Vagina (tissue), 2 donors: ENCODE measurements at places on chromosomes 13 and 19.

DNA sequence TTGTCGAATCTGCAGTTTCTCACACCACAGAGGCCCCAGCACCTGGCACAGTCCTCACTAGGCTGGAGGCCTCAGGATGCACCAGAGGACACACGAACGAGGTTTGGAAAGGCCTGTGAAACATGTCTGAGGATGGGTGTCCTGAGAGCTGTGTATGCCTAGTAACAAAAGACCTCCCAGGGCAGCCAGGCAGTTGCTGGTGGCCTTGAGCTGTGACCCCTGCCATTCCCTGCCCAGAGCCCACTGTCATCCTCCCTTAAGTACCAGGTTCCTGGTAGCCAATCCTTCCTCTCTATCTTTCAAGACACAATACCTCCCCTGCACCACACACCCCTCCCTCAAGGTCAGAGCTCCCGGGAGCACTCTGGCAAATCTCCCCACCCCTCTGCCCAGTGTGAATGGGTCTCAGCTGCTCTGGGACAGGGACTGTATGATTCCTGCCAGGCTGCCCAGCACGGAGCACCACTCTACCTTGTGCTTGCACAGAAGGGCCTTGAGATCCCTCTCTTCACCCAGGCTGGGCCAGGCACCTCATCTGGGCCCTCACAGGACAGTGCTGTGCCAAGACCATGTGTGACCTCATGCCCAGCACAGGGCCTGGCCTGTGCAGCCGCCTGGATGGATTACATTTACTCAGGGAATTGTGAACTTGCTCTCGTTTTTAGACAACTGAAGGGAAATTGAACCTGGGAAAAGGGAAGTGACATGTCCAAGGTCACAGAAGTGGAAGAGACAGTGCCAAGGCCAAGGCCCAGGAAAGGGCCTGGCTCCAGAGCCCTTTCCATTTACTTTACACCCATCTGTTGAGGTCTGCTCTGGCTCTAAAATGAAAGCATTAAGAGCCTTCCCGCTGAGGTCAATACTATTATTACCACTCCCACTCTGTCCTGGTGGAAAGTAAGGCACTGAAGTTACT is 2.2 kb downstream of the ZNF787 start:
- no peak for DNase-seq

DNA sequence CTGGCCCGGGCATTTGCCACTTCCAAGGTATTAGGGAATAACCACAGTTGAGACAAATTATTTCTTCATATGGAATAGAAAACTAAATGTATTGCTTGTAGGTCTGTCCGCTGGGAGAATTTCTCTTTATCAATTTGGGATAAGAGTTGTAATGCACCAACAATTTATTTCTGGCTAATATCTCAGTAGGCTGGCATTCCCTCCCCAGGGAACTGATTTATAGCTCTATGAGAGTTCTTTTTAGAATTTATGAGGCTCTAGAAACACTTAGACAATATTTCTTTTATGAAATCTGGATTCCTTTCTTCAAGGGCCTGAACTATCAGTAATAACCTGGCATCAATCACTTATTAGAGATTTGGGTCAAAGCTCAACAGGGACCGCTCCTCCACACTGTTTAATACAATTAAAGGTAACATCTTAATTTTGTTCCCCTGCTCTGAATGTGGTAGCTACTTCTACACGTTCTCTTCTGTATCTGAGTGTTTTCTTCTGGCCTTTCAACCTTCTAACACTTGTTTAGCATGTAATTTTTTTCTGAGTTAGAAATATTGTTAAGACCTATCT is 857.4 kb upstream of the PRR20A start:
- DNase-seq = no peak

DNA sequence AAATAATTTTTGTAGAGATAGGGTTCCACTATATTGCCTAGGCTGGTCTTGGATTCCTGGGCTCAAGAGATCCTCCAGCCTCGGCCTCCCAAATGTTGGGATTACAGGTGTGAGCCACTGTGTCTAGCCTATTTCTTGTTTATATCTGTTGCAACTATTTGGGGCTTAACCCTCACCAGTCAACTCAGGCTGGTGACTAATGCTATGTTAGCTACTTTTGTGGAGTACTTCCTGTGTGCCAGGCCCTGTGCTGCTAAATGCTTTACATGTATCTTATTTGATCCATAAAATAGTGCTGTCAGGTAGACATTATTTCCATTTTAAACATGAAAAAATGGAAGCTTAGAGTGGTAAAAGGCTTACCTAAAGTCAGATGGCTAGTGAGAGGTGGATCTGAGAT is 13.8 kb downstream of the CEACAM1 start:
- no peak for DNase-seq

DNA sequence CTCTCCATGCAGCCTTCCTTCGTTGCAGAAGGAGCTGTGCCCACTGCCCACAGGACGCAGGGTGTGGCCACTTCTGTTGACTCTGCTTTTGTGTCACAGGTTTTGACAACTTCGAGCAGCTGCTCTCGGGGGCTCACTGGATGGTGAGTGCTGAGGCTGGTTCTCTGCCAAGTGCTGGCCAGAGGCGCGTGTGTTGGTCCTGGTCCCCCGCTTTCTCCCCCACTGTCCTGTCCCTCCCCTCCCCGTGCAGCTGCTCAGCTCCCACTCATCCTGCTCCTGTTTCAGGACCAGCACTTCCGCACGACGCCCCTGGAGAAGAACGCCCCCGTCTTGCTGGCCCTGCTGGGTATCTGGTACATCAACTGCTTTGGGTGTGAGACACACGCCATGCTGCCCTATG is 10.6 kb upstream of the PDCD2L start:
- no peak for DNase-seq

DNA sequence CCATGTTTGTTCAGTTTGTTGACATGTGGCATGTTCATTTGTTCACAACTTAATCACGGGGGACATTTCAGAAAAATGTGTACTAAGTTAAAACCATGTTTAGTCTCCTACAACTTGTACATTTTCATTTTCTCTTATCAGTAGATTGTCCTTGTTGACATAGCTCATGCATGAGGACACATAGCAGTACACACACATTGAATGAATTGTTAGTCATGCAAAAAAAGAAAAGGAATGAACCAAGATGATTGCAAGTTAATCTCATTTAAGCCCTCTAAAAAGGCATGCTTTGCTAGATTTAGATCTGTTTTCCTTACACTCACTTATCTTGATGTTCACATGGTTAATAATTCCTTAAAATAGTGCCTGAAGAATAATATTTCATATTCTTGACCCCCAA is 38.2 kb upstream of the AKAP11 start:
- no peak for DNase-seq

- no peak for DNase-seq
Measured at GRCh38 chr13:100887729-100888151, 213.1 kb upstream of the TMTC4 start.

GRCh38 chr13:102945324-102945815 is 99.5 kb downstream of the ERCC5 start:
- DNase-seq = no peak

DNA sequence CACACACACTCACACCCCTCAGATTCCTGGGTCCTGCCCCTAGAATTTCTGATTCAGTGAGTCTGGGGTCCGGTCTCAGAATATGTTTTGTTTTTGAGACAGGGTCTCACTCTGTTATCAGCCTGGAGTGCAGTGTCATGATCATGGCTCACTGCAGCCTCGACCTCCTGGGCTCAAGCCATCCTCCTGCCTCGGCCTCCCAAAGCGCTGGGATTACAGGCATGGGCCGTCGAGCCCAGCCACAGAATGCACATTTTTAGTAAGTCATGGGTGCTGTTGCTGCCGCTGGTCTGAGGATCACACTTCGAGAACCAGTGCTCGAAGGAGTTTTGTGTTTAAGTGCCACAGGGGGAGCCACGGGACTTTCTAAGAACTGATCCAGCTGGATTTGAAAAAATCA is 22.1 kb upstream of the TNFSF14 start:
- DNase-seq = no peak

- DNase-seq = no peak
Measured at GRCh38 chr19:18259893-18260292, 14.4 kb downstream of the IQCN start.

DNA sequence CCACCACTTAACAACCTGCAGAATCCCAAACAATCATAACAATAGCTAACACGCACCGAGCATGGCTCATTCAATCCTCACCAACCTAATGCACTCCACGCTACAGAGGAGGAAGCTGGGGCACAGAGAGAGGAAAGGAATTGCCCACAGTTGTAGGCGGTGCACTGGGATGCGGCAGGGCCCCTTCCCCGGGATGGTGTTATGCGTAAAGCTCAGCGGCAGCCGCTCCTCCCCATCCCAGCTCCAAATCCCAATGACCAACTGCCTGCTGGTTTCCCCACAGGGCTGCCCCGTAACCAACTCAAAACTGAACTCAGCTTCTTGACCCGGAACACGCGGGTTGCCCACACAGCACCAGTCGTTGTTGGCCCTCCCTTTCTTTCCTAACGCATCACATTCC is 42.2 kb downstream of the SERP2 start:
- no peak for DNase-seq

DNA sequence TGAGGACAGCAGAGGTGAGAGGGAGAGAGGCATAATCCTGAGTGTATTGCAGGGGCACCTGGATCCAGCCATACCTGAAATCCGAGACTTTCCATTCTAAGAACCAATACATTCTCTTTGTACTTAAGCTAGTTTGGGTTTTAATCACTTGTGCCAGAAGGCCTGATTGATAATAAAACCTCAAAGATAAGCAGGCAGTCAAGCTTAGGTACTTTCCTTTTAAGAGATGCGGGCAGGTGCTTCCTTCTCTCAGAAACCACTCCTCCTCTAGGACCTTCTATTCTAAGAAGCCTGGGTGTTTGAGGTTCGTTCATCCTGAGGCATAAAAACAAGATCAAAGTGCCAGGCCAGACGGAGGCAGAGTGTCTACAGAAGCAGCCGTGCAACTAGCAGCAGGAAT is 22.2 kb downstream of the FAM187B start:
- peak; percentile 44 for DNase-seq

- DNase-seq = no peak
Measured at GRCh38 chr13:35711909-35712308, 235.4 kb upstream of the MAB21L1 start.

- no peak for DNase-seq
Measured at GRCh38 chr19:51697169-51697776, 4.1 kb downstream of the SPACA6 start.
